Neural crest cell (in vitro differentiated cells): ENCODE measurements at places on chromosomes 13 and 19. TPM values are rescaled to one million over a fixed set of nuclear protein-coding genes. Genes with fewer than 3 reads are reported as not detected.

The EXOSC5 gene
- 16.8 and 20.3 TPM in 2 replicates for total RNA-seq

- no peaks in the 10 kb centered on the region for H3K27me3 ChIP-seq
- H3K27ac ChIP-seq, result no peak overlapping the region
- peaks cover 32% of the 10 kb centered on the region for H3K4me1 ChIP-seq
- DNase-seq, result no peak
- H3K36me3 ChIP-seq, result no peaks in the 10 kb centered on the region
These were observed 1.4 kb upstream of the PAN3 start for GRCh38 chr13:28136916-28137315.

The SELENOW gene
- total RNA-seq, result 175 and 179 TPM in 2 replicates

The ZNF846 gene
- 7.6 and 11.0 TPM in 2 replicates for total RNA-seq

- no peak for DNase-seq
- H3K4me3 ChIP-seq, result no peak overlapping the region
- H3K36me3 ChIP-seq, result no peaks in the 10 kb centered on the region
- H3K4me1 ChIP-seq, result peaks cover 5% of the 10 kb centered on the region
These were observed 167.2 kb upstream of the SERP2 start for GRCh38 chr13:44206434-44206833.

DNA sequence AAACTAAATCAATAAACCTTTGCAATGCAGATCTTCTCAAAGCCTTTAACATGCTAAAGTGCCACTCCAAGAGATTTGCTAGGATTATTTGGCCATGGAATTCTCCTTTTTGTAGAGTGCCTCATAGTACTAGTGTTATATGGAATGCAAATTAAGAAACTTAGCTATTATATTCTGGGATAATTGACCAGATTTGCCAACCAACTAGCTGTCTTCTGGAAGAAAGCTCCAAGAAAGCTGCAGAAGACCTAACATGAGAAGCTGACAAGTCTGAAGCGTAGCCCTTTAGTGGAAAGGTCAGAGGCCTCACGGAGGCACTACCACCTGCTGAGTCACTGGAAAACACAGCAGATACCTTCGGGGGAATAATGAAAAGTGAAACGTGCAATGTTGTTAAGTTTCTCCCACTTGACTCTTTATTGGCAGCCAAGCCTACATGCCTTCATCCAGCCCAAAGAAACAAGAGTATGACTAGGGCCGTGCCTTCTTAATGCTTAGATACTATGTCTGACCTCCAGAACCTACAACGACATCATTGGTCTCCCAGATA, 29.8 kb upstream of the KATNAL1 start:
- peaks cover 1% of the 10 kb centered on the region for H3K36me3 ChIP-seq
- H3K27me3 ChIP-seq, result no peaks in the 10 kb centered on the region
- H3K4me3 ChIP-seq, result no peak overlapping the region
- DNase-seq, result no peak

GRCh38 chr19:3975637-3976087, 4.8 kb upstream of the DAPK3 start:
- H3K27ac ChIP-seq, result peak overlapping the region; percentile 71
- peaks cover 5% of the 10 kb centered on the region for H3K4me1 ChIP-seq
- peaks cover 15% of the 10 kb centered on the region for H3K36me3 ChIP-seq
- no peak for DNase-seq
- peak overlapping the region; percentile 59 for H3K4me3 ChIP-seq

- H3K4me1 ChIP-seq, result peaks cover 4% of the 10 kb centered on the region
- no peak overlapping the region for H3K4me3 ChIP-seq
- DNase-seq, result no peak
- H3K27me3 ChIP-seq, result no peaks in the 10 kb centered on the region
- no peak overlapping the region for H3K27ac ChIP-seq
These were observed 10.4 kb downstream of the NUDT19 start for GRCh38 chr19:32702010-32702409.

- H3K27ac ChIP-seq, result no peak overlapping the region
- no peaks in the 10 kb centered on the region for H3K27me3 ChIP-seq
- no peak for DNase-seq
- no peaks in the 10 kb centered on the region for H3K36me3 ChIP-seq
- H3K4me1 ChIP-seq, result no peaks in the 10 kb centered on the region
- no peak overlapping the region for H3K4me3 ChIP-seq
These were observed 117.0 kb upstream of the POSTN start for GRCh38 chr13:37715606-37716015.

DNA sequence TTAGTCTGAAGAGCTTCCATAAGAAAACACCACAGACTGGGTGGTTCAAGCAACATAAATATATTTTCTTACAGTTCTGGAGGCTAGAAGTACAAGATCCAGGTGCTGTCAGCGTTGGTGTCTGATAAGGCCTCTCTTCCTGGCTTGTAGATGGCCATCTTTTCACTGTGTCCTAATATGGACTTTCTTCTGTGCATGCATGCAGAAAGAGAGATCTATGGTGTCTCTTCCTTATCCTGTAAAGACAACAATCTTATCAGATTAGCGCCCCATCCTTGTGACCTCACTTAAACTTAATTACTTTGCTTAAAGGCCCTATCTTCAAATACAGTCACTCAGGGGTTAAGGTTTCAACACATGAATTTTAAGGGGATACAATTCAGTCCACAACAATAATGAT, 14.1 kb upstream of the NDFIP2 start:
- no peaks in the 10 kb centered on the region for H3K27me3 ChIP-seq
- DNase-seq, result no peak
- H3K36me3 ChIP-seq, result no peaks in the 10 kb centered on the region
- H3K4me1 ChIP-seq, result no peaks in the 10 kb centered on the region

GRCh38 chr19:49636233-49636932, 3.6 kb downstream of the RRAS start:
- peaks cover 56% of the 10 kb centered on the region for H3K4me1 ChIP-seq
- peak overlapping the region; percentile 81 for H3K4me3 ChIP-seq
- H3K27me3 ChIP-seq, result peaks cover 52% of the 10 kb centered on the region
- DNase-seq, result no peak
- H3K36me3 ChIP-seq, result no peaks in the 10 kb centered on the region
- no peak overlapping the region for H3K27ac ChIP-seq

The ZNF441 gene
- total RNA-seq, result 3.9 and 5.7 TPM in 2 replicates

DNA sequence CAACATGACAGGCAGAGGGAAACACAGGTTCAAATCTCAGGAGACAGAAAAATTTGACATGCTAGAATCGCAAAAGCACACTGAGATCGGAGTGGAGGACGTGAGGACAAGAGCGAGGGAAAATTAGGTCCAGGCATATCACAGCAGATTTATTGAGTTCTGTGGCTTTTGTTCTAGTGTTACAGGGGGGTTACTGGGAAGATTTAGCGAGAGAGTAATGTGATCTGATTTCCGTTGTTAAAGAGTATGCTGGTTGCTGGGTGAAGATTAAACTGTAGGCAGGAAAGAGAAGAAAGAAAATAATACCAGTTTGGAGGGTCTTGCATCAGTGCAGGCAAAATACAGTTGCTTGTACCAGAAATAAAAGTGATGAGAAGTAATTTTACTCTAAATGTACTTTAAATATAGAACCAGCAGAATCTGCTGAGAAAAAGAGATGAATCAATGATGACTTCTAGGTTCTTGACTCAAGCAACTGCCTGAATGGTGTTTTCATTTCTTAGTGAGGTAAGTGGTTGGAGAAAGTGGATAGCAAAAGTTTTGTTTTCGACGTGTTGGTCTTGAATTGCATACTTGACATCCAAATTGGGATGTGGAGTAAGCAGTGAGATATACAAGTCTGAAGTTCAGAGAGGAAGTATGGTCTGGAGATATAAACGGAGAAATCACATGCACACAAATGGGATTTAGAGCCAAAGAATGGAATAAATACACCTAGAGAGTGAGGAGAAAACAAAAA, 35.7 kb downstream of the UFM1 start:
- no peaks in the 10 kb centered on the region for H3K4me1 ChIP-seq
- H3K27ac ChIP-seq, result no peak overlapping the region
- H3K27me3 ChIP-seq, result no peaks in the 10 kb centered on the region
- no peaks in the 10 kb centered on the region for H3K36me3 ChIP-seq
- no peak for DNase-seq

DNA sequence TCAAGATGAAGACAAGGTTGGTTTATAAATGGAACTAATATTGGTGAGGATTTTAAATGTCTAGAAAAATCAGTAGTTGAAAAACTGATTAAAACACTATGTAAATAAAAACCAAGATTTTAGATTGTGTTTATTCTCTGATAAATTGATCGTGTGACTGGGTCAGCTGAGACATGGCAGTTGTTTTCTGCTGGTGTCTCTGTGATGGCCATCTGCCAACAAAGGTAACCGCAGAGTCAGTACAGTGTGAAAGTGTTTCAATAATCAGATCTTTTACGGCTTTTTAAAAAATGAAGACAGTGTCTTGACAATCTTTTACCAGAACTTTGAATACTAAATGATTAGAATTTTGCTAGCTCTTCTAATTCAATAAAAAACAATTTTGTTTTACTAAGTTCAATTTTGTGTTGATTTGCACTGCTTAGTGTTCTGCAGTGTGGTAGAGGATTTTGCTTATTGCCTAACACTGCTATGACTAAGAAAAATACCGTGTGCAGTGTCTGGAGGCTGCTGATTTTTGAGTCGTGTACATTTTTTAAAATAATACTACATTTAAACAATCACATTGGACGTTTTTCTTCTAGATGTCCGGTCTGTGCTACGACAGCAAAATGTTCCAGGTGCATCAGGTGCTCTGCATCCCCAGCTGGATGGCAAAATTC, 32.7 kb upstream of the GPR183 start:
- H3K4me3 ChIP-seq, result no peak overlapping the region
- DNase-seq, result no peak
- H3K27me3 ChIP-seq, result no peaks in the 10 kb centered on the region
- no peaks in the 10 kb centered on the region for H3K4me1 ChIP-seq

DNA sequence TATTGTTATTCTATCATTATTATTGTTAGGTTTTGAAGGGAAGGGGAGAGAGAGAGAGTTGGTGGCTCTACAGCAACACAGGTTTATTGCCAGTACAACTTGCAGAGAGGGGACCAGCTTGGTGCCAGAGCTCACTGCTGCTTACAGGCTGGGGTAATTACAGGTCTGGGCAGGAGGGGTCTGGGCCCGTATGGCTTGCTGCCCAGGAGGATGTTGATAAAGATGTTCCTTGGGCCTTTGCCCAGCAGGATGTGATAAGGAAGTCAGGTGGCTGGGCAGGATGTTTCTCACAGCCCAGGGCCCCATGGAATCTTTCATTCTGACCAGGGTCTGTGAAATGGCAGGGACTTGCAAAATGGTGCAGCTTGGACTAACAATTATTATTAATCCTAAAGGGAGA, 64.2 kb upstream of the ZNF599 start:
- H3K27ac ChIP-seq, result no peak overlapping the region
- no peak overlapping the region for H3K4me3 ChIP-seq
- H3K27me3 ChIP-seq, result peaks cover 51% of the 10 kb centered on the region
- peaks cover 6% of the 10 kb centered on the region for H3K4me1 ChIP-seq

The DOCK6 gene
- 34.7 and 40.6 TPM in 2 replicates for total RNA-seq

- no peak for DNase-seq
- peaks cover 4% of the 10 kb centered on the region for H3K36me3 ChIP-seq
- H3K4me1 ChIP-seq, result peaks cover 21% of the 10 kb centered on the region
- no peaks in the 10 kb centered on the region for H3K27me3 ChIP-seq
- H3K4me3 ChIP-seq, result no peak overlapping the region
- H3K27ac ChIP-seq, result peak overlapping the region; percentile 35
These were observed 24.5 kb downstream of the PPP5C start for GRCh38 chr19:46371371-46371901.

GRCh38 chr19:19568802-19569756, 31.0 kb downstream of the CILP2 start:
- no peaks in the 10 kb centered on the region for H3K4me1 ChIP-seq
- H3K27ac ChIP-seq, result no peak overlapping the region
- no peaks in the 10 kb centered on the region for H3K27me3 ChIP-seq
- peaks cover 7% of the 10 kb centered on the region for H3K36me3 ChIP-seq

GRCh38 chr19:43420954-43421353, 6.3 kb downstream of the TEX101 start:
- no peak overlapping the region for H3K4me3 ChIP-seq
- no peak for DNase-seq
- H3K36me3 ChIP-seq, result no peaks in the 10 kb centered on the region
- no peaks in the 10 kb centered on the region for H3K4me1 ChIP-seq

DNA sequence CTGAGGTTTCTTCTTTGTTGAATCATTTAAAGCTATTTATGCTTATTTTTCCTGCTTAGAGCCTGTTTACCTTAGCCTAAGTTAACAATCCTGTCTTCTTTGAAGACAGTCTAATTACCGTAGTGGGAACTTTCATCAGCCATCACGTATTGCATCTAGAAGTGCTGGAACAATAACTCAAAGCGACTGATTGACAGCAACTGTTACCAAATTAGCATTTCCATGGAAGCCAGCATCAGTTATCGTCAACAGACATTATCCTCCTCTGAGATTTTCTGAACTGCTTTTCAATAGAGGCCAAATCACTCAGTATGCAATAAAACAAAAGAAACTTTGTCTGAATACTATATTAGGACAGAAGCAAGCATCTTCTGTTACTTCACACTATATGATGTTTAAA, 433.3 kb upstream of the SLITRK1 start:
- H3K4me3 ChIP-seq, result peak overlapping the region; percentile 61
- H3K36me3 ChIP-seq, result peaks cover 6% of the 10 kb centered on the region
- H3K4me1 ChIP-seq, result peaks cover 22% of the 10 kb centered on the region
- no peak for DNase-seq

GRCh38 chr13:50133358-50133953, 118.2 kb downstream of the KCNRG start:
- H3K4me3 ChIP-seq, result peak overlapping the region; percentile 89
- peaks cover 6% of the 10 kb centered on the region for H3K36me3 ChIP-seq
- peaks cover 86% of the 10 kb centered on the region for H3K27me3 ChIP-seq
- DNase-seq, result no peak
- peaks cover 45% of the 10 kb centered on the region for H3K4me1 ChIP-seq
- no peak overlapping the region for H3K27ac ChIP-seq

The ZNF850 gene
- total RNA-seq, result 13.5 and 16.7 TPM in 2 replicates

GRCh38 chr19:41398050-41398418, 416 bp downstream of the BCKDHA start:
- H3K4me3 ChIP-seq, result peak overlapping the region; percentile 97
- peak overlapping the region; percentile 100 for H3K27ac ChIP-seq
- peaks cover 38% of the 10 kb centered on the region for H3K4me1 ChIP-seq
- no peaks in the 10 kb centered on the region for H3K36me3 ChIP-seq

GRCh38 chr19:56111601-56112312, 9.3 kb downstream of the ZNF787 start:
- no peaks in the 10 kb centered on the region for H3K27me3 ChIP-seq
- peak overlapping the region; percentile 6 for H3K4me3 ChIP-seq
- no peak overlapping the region for H3K27ac ChIP-seq
- no peaks in the 10 kb centered on the region for H3K36me3 ChIP-seq
- DNase-seq, result no peak

The PRR19 gene
- 2.2 and 2.8 TPM in 2 replicates for total RNA-seq

GRCh38 chr19:43430976-43431375, 16.3 kb downstream of the TEX101 start:
- H3K4me1 ChIP-seq, result no peaks in the 10 kb centered on the region
- no peak overlapping the region for H3K4me3 ChIP-seq
- peaks cover 15% of the 10 kb centered on the region for H3K27me3 ChIP-seq
- no peak overlapping the region for H3K27ac ChIP-seq
- no peaks in the 10 kb centered on the region for H3K36me3 ChIP-seq
- no peak for DNase-seq

GRCh38 chr13:46071590-46072249, 19.2 kb upstream of the ZC3H13 start:
- DNase-seq, result no peak
- H3K4me3 ChIP-seq, result no peak overlapping the region
- H3K36me3 ChIP-seq, result peaks cover 28% of the 10 kb centered on the region
- H3K27me3 ChIP-seq, result no peaks in the 10 kb centered on the region

GRCh38 chr13:32284927-32285632, 30.1 kb downstream of the ZAR1L start:
- H3K27ac ChIP-seq, result peak overlapping the region; percentile 1
- H3K27me3 ChIP-seq, result no peaks in the 10 kb centered on the region
- no peak overlapping the region for H3K4me3 ChIP-seq
- H3K36me3 ChIP-seq, result no peaks in the 10 kb centered on the region

- no peak overlapping the region for H3K4me3 ChIP-seq
- H3K36me3 ChIP-seq, result peaks cover 3% of the 10 kb centered on the region
- peaks cover 8% of the 10 kb centered on the region for H3K27me3 ChIP-seq
These were observed 4.2 kb downstream of the SHC2 start for GRCh38 chr19:456547-457110.
